Right cardiac atrium (tissue), 5 donors: ENCODE measurements at places on chromosomes 11 and 22. TPM values are rescaled to one million over a fixed set of nuclear protein-coding genes. Genes with fewer than 3 reads are reported as not detected.

DNA sequence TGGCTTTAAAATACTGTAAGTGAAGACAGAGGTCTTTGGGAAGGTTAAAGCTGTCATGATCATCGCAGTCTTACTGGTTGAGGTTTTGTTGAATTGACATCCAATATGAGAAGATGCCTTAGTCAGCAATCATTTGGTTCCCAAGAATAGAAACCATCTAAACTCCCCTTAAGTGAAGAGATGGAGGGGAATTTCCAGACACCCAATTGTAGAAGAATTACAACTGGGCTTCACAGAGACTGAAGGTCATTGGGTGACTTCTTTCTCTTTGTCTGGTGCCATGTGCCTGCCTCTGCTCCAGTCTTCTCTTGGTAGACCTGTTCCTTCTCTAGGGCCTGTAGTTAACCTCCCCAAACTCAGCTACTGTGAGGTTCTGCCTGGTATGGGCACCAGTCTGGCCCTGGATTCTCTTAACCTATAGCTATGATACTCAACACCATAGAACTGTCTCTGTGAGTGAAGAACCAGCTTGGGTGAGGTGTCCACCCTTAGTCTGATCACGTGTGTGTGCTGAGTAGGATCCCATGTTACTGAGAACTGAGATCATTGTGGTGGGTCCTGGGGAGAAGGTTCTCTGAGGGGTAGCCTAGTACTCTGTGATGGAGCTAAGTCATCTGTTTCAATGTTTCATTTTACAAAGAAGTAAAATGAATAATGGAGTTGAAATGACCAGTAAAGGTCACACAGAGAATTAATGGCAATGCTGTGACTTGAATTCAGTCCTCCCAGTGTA lies 182.5 kb downstream of the CSNK2A3 start:
- DNase-seq = no peak

DNA sequence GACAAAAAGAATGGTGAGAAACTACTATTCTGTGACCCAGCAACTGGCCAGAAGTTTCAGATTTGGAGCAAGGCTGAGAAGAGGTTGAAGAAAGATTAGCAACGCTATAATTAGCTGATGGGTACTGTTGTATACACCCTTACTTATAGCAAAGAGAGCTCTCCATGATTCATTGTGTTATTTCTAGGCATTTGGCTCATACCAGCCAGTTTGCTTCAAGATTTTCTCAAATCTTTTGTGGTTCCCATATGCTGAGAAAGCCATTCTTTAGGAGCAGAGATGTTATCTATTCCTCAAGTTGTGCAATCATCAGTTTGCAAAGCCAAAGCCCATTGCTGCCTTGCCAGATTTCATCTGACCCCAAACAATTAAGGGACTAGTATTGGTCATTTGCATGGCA lies 179.4 kb downstream of the ETS1 start:
- DNase-seq = no peak

OR2AT4 gene
- not detected for polyA plus RNA-seq

GRCh38 chr11:36458129-36458915 lies 51.8 kb downstream of the TRAF6 start:
- no peak for DNase-seq

GRCh38 chr22:43085658-43086606 lies 3.3 kb downstream of the TTLL1 start:
- peak; percentile 70 for DNase-seq

- DNase-seq = no peak
These were observed 2.1 kb upstream of the SMIM38 start for GRCh38 chr11:69153661-69154060.

DNA sequence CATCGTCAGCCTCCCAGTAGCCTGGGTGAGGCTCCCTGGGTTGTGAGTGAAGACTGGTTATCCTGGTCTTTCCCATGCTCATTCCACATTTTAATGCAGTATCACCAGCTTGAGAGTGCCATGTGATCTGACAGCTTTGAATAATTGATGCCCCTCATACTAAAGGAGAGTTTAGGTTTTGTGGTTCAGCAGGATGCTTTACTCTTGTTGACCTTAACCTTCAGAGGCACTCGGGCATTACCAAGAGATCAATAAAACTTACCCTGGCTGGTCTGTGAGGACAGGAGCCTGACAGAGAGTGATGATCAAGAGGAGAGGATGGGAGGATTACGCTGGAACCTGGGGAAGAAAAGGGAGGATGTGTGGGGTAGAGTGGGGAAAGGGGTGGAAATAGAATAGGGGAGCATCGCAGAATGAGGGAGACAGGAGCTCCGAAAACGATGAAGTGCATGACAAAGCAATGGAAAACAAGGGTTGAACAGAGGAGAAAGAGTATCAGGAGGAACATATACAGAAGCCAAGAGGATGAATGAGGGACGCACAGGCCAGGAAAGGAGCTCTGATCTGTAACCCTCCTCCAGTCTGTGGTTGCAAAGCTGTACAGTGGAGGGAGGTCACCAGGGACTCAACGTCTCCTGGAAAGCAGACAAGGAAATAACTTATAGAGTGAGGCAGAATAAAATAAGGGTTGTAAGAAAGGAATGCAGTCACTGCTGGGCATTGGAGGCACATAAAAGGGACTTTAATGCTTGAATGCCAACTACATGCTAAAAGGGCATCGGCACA lies 594.5 kb downstream of the NTM start:
- DNase-seq = no peak

- no peak for DNase-seq
These were observed 34.1 kb downstream of the SGSM3 start for GRCh38 chr22:40404251-40405177.
